Stimulated activated CD4-positive, alpha-beta T cell treated with anti-CD3 and anti-CD28 coated beads, Interleukin-15, amount 100 ng/mL, for 1 hour (primary cell): ENCODE measurements at places on chromosomes 16 and 17.

DNA sequence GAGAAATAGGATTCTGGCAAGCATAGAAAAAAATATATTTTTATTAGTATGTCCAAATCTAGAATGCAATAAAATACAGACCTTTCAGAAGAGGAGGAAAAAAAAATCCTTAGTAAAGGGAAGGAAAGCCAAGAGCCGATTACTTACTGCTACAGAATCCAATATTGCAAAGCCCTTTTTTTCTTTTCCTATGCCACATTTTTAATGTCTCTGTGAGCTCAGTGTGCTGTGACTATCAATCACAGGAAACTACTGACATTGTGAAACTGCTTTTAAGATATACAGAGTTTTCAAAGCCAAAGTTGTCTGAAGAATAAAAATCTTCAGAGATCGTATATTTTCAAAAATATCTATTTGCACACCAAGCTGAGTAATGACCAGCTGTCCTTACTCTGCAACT lies 120.4 kb downstream of the CHD9NB start:
- no peak for DNase-seq

GRCh38 chr17:76123191-76123499 lies 17.9 kb downstream of the FOXJ1 start:
- DNase-seq, result no peak

DNA sequence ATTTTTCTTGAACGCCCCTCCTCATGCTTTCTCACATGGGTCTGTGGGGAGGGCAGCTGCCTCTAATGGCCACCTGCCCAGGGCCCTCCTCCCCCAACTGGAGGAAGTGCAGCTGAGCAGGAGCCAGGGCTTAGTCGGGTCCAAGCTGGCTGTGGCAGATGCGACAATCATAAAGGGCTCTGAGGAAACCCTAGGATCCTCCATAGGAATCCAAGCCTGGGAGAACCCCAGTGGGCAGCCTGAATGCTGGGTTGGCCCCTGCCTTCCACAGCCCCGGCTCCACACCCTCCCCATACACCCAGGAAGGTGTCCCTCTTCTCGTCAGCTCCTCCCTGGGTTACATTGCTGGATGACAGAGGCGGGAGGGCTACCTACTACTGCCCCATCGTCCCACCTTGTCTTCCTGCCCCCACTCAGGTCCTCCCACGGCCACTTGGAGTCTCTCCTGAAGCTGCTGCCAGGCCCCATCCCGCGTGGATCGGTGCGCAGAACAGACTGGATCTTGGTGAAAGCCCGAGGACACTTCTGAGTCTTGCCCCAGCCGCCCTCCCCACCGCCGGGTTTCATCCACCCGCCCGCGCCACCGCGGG lies 15.6 kb upstream of the CBFB start:
- no peak for DNase-seq

GRCh38 chr17:51103451-51103850 lies 17.2 kb downstream of the SPAG9 start:
- DNase-seq, result no peak

- DNase-seq, result no peak
These were observed 6.2 kb upstream of the SMG1 start for GRCh38 chr16:18932243-18932987.

GRCh38 chr17:38704606-38705522 lies at the start of gene MLLT6:
TSS of gene MLLT6 (plus strand) at chr17:38705273. CDS start at chr17:38705633, 360 bp downstream.
- peak; percentile 54 for DNase-seq
